A549 treated with Mapracorat at 1 μM for 4 hours (cell line): ENCODE measurements at places on chromosomes 5 and 9. TPM values are rescaled to one million over a fixed set of nuclear protein-coding genes. Genes with fewer than 3 reads are reported as not detected.

The AGXT2 gene
- total RNA-seq, result not detected in 5 replicates

The ACSL6 gene
- total RNA-seq, result 0.06 to 0.07 TPM in 2 of 5 replicates, not detected in the others

The WDR31 gene
- 1.0 to 1.4 TPM (median 1.1 TPM) in 5 replicates for total RNA-seq

The PCDHGA9 gene
- total RNA-seq, result 0.06 to 0.08 TPM (median 0.06 TPM) in 3 of 5 replicates, not detected in the others

The STPG3 gene
- total RNA-seq, result not detected in 5 replicates

The MZB1 gene
- 0.29 TPM in 1 of 5 replicates, not detected in the others for total RNA-seq

The VLDLR gene
- total RNA-seq, result 15.6 to 20.1 TPM (median 19.0 TPM) in 5 replicates

The FOXD4L4 gene
- 0.08 TPM in 1 of 5 replicates, not detected in the others for total RNA-seq
